ENCODE measurements at places on chromosomes 1 and 21.

GRCh38 chr21:36587388-36587787 lies 107.5 kb upstream of the CLDN14 start:
- DNase-seq: no peak

GRCh38 chr1:234645474-234645953 lies 35.5 kb upstream of the IRF2BP2 start:
- no peak for DNase-seq

DNA sequence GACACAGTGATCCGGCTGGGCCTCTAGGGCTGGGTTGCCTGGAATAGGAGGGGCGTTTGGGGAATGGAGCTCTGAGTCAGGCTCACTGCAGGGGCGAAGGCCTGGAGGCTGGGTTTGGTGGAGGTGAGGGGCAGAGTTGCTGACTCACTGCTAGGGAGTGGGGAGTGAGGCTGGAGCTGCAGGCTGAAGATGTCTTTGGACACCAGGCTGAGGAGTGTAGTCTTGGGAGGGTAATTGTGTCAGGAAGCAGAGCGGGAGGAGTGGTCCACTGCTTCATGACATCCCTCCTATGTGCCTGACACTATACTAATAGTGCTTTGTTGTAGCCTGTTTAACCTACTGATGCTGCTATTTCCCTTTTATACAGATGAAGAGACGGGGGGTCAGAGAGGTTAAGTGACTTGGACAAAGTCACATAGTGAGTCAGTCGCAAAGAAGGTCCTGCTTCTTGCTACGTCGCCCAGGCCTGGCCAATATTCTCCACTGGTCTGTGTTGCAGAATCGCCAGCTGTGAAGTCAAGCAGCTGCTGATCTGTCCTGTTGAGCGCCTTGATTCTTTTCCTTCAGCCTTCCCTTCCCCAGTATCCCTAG lies 13.6 kb downstream of the ACTL8 start:
- DNase-seq: no peak

DNA sequence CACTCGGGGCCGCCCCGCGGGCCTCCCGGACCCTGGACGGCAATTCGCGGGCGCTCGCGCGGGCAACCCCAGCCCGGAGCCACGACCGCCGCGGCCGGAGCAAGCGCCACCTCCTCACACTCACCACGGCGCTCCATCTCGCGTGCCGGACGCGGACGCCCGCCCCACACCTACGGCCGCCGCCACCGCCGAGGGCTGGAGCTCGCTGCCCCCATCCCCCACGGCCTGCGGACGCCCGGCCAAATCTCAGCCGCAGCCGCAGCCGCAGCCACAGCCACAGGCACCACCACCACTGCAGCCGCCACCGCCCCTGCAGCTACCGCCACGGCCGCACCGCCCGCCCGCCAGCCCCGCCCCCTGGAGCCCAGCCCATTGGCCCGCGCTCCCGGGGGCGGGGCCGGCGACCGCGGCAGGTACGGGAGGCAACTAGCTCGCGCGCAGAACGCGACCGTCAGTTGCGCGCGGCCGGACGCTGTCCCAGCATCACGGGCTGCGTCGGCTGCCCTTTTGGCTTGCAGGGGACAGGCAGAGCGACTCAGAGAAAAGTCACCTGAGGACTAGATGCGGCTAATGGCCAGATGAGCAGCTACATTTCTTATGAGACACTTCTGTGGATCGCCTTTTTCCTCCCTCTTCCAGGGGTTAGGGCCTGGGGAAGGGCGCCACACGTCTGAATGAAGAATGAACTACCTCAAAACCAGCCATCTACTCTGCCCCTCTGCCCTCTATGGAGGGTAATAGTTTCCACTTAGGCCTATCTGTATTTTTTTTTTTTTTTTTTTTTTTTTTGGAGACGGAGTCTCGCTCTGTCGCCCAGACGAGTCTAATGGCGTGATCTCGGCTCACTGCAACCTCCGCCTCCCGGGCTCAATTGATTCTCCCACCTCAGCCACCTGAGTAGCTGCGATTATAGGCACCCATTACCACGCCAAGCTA lies at the start of gene ARHGAP29:
TSS of gene ARHGAP29 (minus strand) at position 294 of the 936 bp plus-strand sequence. CDS start 5,973 bp downstream, outside the sequence.
- peak; percentile 93 for DNase-seq

DNA sequence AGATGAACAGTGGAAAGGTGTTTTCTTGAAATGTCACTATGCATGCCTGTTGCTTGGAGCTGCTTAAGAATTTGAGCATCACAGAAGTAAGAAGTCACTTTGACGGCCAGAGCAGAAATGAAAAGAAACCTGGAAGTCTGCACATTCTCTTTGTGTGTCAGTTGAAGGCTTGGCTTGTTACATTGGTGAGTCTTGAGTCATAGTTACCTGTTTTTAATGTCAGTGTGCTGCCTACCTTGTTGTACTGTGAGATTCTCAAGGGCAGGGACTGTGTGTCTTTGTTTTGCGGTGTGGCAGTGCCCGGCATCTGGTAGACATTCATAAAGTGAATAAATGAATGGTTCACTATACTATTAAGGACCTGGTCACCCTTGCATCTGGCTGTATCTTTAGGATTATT lies 9.9 kb downstream of the OTUD3 start:
- no peak for DNase-seq

DNA sequence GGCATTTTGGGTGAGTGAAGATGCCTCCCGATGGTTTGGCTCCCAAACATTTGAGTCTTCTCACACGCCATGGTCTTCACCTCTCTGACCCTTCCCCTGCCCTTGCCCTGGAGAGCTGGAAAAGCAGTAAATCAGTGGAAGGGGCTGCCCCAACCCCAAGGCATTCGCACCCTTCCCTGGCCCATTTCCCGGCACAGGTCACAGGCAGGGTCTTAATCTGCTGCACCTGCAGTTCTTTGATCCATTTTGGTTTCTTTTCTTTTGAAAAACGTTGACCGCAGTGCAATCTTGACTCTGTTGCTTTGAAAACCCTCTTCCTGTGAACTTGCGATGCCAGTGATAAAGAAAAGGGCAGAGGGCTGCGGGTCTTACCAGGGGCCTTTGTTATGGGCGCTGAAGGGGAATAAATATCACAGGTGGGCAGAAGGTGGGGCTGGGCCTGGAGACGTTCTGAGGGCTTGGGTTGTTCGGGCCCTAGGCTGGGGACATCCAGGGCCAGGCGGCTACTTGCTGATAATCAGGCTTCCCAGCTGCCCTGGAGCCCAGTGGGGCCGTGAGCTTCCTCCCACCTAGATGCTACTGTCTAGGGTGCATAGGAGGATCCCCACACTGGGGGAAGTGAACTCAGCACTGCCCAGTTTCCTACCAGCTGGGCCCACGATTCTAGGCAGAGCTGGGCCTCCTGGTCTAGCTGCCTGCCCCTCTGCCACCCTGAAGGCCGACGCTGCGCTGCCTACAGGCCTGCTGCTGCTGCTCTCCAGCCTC lies 38.6 kb upstream of the EPS8L3 start:
- DNase-seq: no peak

DNA sequence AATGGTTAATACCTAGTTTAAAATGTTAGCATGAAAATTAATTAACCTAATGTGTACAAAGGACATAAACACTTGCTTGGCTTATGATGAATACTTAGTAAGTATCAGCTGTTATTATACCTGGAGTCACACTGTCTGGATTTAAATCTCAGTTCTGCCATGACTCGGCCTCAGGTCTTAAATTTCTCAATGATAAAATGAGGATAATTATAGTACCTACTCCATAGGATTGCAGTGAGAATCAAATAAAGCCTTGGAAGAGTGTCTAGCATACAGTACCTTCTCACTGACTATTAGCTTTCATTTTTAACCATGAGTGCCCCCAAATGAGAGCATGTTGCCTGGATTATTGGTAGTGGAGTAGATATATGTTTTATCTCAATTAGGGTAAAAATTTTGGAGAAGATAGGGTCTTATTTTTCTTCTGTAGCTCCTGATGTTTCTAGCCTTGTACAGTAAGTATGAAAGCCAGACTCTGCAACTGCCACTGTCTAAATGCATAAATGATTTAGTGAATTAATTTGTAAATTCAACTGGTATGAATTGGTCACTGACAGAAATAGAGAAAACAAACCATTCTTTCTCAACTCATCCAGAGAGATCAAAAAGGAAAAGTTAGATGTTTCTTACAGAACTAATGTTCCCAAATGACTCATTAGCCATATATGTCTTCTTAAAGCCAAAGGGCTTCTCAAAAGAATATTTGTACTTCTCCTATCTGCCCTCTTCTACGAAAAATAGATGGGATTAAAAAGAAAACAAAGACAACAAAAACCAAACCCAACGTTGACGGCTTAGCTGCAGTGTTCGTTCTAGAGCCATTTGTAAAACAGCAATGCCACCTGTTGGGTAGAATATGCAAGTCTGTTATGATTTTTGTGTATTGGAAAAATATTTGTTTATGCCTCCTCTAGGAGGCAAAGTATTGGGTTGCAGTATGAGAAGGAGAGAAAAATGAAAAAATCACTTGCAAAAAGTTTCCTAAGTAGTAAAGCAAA lies 53.8 kb upstream of the MROH9 start:
- peak; percentile 57 for DNase-seq

GRCh38 chr21:43983390-43983789 lies 28.7 kb upstream of the TRAPPC10 start:
- DNase-seq: no peak

- DNase-seq: no peak
These were observed 6.2 kb downstream of the DAP3 start for GRCh38 chr1:155695072-155695471.

- DNase-seq: no peak
These were observed 32.1 kb downstream of the CTNNBIP1 start for GRCh38 chr1:9877962-9878361.

GRCh38 chr1:172948457-172948856 lies 102.3 kb downstream of the TNFSF18 start:
- DNase-seq: no peak
